ENCODE measurements at places on chromosomes 16 and 17.

- DNase-seq: no peak
Observed at GRCh38 chr17:29613856-29614255, 8.9 kb downstream of the CORO6 start.

DNA sequence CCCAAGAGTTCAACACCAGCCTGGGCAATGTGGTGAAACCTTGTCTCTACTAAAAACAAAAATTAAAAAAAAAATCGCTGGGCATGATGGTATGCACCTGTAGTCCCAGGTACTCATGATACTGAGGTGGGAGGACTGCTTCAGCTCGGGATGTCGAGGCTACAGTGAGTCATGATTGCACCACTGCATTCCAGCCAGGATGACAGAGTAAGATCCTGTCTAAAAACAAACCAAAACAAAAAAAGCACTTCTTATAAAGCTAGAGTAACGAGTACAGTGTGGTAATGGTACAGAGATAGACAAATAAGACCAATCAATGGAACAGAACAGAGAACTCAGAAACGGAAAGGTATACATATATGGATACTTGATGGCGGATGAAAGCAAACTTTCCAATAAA lies 4.4 kb downstream of the NSMCE1 start:
- DNase-seq: no peak

DNA sequence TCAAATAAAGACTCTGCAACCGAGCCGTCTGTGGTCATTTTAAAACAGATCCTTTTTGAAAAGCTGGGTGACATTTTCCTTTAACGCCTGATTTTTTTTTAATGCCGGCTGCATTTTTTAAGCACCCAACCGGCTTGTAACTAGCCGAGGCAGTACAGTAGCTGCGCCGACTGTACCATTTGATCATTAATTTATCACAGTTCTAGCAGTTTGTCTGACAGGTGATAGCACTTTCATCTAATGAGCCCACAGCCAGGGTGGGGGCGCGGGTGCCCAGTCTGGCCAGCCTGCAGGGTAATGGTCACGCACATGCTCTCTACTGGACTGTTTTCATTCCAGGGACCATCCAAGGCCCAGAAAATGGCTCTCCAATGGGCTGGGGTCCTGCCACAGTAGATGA lies 68.8 kb downstream of the IRX5 start:
- no peak for DNase-seq

- DNase-seq: no peak
Observed at GRCh38 chr17:64355536-64356303, 34.9 kb downstream of the PECAM1 start.

DNA sequence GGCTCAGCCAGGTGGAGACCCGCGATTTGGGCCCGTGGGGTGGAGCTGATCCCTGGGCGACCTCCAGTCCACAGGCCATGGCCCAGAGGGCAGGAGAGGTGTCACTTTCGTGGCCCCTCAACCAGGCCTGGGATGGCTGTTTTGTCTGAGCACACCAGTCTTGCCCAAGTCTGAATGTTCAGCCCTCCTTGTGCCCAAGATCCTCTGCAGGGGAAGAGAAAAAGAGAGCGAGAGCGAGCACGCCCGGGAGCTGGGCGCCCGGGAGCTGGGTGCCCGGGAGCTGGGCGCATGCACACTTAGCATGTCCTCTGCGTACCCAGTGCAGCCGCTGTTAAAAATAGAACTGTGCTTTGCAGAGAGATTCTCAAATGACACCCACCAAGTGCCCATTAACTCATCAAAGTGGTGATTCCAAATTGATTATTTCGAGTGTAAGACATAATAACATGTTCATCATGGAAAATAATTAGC lies 403.3 kb upstream of the TNRC6C start:
- no peak for DNase-seq

DNA sequence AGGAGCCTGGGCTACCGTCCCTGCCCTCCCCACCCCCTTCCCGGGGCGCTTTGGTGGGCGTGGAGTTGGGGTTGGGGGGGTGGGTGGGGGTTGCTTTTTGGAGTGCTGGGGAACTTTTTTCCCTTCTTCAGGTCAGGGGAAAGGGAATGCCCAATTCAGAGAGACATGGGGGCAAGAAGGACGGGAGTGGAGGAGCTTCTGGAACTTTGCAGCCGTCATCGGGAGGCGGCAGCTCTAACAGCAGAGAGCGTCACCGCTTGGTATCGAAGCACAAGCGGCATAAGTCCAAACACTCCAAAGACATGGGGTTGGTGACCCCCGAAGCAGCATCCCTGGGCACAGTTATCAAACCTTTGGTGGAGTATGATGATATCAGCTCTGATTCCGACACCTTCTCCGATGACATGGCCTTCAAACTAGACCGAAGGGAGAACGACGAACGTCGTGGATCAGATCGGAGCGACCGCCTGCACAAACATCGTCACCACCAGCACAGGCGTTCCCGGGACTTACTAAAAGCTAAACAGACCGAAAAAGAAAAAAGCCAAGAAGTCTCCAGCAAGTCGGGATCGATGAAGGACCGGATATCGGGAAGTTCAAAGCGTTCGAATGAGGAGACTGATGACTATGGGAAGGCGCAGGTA lies 762 bp downstream of the CDK12 start:
- DNase-seq: no peak

DNA sequence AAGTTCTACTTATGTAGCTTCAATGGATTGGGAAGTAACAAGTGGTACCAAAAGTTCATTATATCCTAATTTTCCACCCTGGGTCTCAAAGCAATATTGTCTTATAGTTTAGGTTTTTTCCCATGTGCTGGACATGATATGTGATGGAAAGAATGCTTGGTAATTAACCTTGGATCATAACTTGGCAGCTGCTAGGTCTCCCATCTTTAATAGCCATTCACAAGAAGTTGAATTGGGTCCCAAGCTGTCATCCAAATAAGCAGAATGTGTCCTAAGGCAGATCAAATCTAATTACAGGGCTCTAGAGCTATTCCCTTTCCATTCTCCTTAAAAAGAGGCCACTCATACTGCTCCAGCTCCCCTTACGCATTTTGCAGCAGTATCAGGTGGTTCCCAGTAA lies 44.7 kb upstream of the KCNJ16 start:
- DNase-seq: no peak

GRCh38 chr16:55645986-55646385 lies 9.8 kb upstream of the SLC6A2 start:
- no peak for DNase-seq
